ENCODE measurements at places on chromosomes 7 and 10.

- DNase-seq, result no peak
These were observed 50.0 kb upstream of the KCNMA1 start for GRCh38 chr10:77687621-77688020.

- DNase-seq, result no peak
These were observed 8.8 kb upstream of the CLDN3 start for GRCh38 chr7:73778801-73779389.

DNA sequence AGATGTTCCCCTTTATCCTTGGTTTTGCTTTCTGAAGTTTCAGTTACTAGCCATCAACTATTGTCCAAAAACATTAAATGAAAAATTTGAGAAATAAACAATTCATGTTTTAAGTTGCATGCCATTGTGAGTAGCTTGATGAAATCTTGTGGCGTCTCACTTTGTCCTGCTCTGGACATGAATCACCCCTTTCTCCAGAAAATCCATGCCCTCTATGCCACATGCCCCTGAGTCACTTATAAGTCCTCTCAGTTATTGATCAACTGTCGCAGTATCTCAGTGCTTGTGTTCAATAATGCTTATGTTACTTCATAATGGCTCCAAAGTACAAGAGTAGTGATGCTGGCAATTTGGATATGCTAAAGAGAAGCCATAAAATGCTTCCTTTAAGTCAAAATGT lies 208.0 kb upstream of the FERD3L start:
- DNase-seq, result no peak

DNA sequence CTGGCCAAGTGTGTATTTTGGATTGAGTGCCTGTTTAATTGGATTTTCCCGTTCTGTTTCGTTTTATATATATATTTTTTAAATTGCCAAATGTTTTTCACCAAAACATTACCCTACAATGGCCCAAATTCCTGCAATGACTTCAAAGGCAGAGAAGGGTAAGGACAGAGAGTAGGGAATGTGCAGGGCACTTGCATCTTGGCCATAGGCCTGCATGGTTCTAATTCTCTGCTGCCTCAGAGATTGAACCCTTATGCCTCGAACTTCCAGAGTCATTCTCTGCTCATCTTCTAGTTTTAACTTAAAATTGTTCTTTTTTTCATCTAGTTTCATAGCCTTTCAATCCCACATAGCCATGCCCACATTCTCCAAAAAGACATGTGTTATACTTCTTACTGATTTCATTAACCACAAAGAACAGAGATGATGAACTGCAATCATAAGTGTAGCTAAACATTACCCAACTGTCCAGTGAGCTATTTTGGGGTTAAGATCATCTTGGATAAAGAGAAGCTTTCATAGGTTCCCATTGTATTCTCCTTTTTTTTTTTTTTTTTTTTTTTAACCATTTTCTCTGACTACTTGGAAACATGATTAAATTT lies 177.6 kb downstream of the PLXDC2 start:
- no peak for DNase-seq

GRCh38 chr7:150860291-150860977 lies 8.1 kb downstream of the AOC1 start:
- no peak for DNase-seq

DNA sequence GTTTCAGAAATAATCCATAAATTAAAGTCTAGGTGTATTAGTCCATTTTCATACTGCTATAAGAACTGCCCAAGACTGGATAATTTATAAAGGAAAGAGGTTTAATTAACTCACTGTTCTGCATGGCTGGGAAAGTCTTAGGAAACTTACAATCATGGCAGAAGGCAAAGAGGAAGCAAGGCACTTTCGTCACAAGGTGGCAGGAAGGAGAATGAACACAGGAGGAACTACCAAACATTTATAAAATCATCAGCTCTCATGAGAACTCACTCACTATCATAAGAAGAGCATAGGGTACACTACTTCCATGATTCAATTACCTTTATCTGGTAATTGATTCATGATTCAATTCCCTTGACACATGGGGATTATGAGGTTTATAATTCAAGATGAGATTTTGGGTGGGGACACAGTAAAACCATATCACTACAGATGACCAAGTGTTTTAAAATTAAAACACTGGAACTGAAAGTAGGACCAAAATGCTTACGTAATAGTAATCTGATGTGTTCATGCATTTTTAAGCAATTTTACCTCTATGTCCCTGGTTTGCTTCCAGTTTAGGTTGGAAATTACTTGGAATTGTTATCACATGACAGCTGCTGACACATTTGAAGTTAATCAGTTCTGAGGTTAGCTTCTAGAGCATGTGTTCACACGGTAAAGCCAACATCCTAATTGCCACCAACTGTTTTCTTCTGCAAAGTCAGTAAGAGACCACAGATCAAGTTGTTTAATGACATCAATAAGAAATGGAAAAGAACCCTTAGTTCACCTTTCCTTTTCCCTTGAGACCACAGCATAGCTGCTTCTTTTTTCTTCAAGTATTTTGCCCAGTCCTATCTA lies 48.4 kb upstream of the SEMA3C start:
- no peak for DNase-seq

DNA sequence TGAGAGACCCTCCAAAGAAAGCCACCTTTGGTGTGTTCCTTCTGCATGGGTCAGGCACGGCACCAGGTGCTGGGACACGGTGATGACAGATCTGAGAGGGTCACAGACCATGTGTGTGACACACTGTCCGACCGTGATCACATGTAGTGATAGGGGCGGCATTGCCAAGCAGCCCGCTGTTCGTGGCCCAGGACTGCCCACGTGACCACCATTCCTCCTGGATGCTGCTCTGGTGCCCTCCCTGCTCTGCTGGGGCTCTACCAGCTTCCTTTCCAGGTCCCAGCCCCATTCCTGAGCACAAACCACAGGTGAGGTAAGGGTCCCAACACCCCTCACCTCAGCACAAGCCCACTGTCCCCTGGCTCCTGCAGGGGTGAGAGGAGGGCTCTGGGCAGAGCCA lies 10.1 kb upstream of the SLC18A3 start:
- no peak for DNase-seq

GRCh38 chr7:1229956-1230355 lies 2.7 kb upstream of the UNCX start:
- no peak for DNase-seq

DNA sequence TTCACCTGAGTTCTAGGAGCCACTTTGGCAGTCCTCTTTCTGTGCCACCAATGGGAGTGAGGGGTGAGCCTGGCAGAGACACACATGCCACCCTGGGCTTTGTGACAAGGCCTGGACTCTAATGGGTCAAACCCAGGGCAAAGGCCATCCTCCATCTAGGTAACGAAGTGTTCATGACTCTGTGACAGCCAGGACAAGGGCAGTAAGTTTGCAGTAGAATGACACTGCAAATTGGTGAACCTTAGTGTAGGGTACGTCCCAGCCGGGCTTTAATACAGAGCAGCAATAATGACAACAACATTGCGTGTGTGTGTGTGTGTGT lies 43.3 kb downstream of the PAPSS2 start:
- no peak for DNase-seq

DNA sequence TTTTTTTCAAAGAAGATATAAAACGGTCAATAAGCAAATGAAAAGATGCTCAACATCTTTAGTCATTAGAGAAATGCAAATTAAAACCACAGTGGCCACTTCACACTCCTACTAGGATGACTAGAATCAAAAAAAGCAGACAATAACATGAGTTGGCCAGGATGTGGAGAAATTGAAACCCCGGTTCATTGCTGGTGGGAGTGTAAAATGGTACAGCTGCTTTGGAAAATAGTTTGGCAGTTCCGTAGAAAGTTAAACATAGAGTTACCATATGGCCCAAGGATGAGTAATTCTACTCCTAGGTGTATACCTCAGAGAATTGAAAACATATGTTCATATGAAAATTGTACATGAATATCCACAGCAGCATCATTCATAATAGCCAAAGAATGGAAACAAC lies 573.3 kb downstream of the GALNT17 start:
- no peak for DNase-seq
